ENCODE measurements at places on chromosomes 13 and 19.

DNA sequence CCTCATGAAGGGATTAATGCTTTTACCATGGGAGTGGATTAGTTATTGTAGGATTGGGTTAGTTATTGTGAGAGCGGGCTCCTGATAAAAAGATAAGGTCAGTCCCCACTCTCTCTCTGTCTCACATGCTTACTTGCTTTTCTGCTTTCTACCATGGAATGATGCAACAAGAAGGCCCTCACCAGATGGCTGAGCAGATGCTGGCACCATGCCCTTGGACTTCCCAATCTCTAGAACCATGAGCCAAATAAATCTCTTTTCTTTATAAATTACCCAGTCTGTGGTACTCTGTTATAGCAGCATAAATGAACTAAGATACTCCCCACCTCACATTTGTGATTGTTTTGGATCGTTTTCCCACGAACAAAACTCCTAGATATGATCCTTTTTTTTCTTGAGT is 353.8 kb downstream of the DNAJC15 start:
- no peak for DNase-seq

DNA sequence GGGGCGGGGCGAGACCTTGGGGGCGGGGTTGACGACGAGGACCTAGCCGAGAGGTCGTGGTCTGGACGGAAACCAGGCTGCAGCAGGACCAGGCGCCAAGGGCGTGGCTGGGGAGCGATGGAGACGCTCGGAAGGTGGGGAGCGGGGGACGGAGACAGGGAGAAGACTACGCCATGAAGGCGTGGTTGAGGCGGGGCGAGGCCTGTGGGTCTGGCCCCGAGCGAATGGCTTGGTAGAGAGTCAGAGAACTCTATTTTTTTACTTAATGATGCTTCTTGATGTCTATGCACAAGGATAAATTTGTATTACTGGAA is 674 bp upstream of the FBXL12 start:
- no peak for DNase-seq

DNA sequence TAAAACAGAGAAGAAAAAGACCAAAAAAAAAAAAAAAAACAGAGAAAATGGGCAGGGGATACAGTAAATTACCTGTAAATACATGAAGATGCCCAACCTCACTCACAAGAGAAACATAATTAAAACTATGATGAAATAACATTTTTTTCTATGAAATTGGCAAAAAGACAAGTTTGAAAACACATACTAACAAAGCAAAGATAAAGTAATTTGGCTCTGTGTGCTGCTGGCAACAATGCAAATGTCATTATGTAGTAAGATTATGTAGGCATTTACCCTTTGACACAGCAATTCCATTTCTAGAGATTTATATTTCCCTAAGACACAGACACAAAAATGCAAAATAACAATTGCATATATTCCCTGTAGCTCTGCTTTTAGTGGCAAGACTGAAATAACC is 20.2 kb downstream of the ZC3H13 start:
- no peak for DNase-seq

- DNase-seq, result no peak
Measured at GRCh38 chr13:20381401-20381800, 144.3 kb downstream of the CRYL1 start.

GRCh38 chr19:4861147-4861546 is 6.3 kb downstream of the PLIN3 start:
- DNase-seq, result no peak

Data from WERI-Rb-1 (cell line).